ENCODE measurements at places on chromosomes 5 and 9.

DNA sequence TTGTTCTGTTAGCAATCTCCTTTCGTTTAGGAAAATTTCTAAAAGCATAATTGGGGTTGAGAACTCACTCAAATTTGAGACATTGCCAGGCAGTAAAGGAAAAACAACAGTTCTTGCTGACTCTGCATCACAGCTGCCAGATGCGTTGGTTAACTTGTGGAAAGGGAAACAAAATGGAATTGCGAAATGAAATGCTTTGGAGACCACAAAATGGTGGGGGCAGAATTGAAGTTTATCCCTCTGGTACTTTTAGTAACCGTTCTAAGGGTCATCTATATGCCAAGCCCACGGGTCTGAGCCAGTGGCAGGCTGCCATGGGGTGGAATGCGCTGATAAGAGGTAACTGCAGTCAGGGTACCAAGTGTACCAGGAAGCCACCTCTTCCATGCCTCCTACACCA lies 28.6 kb upstream of the SELENOP start:
- no peak for DNase-seq

DNA sequence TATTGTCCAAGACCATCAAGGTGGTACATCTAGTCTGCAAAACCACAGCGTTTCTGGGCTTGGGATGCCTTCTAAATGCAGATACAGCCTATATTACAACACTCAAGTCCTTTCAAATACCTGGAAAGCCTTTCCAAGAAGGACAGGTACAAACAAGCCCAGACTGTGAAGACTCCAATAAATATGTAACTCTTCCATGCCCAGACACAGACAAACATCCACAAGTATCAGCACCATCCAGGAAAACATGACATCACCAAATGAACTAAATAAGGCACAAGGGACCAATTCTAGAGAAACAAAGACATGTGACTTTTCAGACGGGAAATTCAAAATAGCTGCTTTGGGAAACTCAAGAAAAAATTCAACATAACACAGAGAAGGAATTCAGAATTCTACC lies 152.7 kb upstream of the POC5 start:
- DNase-seq = no peak

DNA sequence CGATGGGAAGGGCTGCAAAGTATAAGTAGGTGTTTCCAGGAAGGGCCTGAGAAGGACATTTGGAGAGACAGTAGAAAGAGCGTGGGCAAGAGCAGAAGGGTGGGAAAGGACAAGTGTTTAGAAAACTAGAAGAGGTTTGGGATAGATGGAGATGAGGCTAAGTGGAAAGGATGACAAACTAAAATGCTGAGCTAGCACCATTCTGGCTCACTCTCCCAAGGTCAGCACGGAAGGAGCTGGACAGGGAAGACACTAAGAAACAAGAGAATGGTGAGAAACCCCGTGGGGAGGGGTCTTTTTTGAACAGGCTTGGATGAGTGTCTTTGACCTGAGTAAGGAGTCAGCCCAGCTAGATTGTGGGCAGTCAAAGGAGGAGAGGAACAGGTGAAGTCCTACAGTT lies 286.0 kb downstream of the CDK5RAP2 start:
- DNase-seq = no peak

GRCh38 chr9:70108181-70108580 lies 64.5 kb downstream of the MAMDC2 start:
- no peak for DNase-seq

- DNase-seq = no peak
Observed at GRCh38 chr5:88782571-88782970, 100.4 kb downstream of the MEF2C start.
